ENCODE measurements at places on chromosomes 4 and X.

GRCh38 chr4:135098061-135098460, 896.5 kb upstream of the PABPC4L start:
- DNase-seq: no peak

- no peak for DNase-seq
Measured at GRCh38 chr4:106304632-106305031, 11.4 kb downstream of the TBCK start.

DNA sequence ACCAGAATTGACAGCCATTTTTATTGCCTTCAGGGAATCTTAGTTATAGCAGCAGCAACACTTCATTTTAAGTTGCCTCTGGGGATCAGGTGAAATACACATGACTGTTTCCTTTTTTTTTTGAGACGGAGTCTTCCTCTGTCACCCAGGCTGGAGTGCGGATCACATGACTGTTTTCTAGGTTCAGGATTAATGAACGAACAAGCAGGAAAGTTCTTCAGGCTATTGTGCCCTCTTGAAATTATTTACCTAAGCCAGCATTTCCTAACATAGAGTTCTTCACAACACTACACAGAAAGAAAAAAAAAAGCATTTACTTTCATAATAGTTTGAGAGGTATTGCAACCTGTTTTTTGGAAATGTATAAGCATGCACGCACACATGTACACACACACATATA, 2032.8 kb downstream of the PCDH7 start:
- no peak for DNase-seq

GRCh38 chr4:67696061-67696460, 4.9 kb downstream of the UBA6 start:
- no peak for DNase-seq

DNA sequence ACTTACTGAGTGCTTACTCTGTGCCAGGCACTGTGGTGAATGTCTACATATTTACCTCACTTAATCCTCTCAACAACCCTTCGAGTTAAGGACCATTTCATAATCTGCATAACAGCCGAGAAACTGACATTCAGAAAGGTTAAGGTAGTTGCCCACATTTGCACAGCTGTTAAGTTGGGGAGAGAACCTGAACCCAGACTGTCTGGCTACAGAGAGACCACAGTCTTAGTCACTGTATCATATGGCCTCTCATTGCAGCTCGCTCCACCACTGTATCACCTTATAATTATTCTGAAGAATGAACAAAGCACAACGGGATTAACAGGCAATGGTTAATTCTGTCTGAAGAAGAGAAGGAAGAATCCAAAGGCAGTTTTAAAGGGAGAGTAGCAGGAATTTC, 98.5 kb downstream of the ADGRA3 start:
- no peak for DNase-seq

GRCh38 chr4:133323670-133324069, 174.6 kb downstream of the PCDH10 start:
- DNase-seq: no peak

DNA sequence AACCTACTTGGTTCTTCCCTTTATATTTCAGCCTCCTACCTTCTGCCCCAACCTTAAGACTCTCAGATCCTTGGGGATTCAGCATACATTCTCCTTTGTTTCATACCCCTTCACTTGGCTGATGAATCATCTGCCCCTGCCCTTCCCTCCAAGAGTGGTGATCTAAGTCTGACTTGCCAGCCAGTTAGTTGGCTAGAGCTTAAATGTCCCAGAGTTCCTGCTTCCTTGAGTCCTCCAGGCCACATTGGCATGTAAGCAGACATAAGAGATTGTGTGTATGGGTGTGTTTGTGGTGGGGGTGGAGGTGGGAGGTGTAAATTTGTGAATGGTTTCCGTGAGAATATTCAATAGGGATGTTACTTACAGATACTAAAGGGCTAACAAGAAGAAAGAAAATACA, 3.7 kb upstream of the TEX13D start:
- DNase-seq: no peak

- no peak for DNase-seq
Measured at GRCh38 chr4:188132232-188132631, 7.0 kb upstream of the TRIML1 start.

- DNase-seq: no peak
Measured at GRCh38 chr4:69881173-69881773, 21.3 kb upstream of the SULT1E1 start.

DNA sequence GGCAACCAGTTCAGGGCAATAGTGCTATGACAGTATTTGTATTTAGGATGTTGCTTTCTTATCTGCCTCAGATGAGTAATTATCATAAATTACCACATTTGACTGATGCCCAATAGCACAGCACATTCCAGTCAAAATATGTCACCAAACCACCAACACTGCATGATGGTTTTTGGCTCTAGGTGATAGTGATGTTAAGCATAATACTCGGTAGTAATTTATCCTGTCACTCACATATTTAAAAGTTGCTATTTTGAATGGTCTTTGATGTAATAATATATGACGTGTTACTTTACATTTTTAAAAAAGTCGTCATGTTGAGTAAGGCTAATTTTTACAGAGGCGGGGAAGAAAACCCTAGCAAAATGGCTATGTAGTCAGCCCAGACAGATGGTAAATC, 42.5 kb downstream of the UNC5C start:
- no peak for DNase-seq

GRCh38 chr4:138910195-138910913, 105.2 kb upstream of the NOCT start:
- no peak for DNase-seq

GRCh38 chr4:156659570-156659969, 312.0 kb downstream of the PDGFC start:
- no peak for DNase-seq

- no peak for DNase-seq
Measured at GRCh38 chrX:148878371-148878770, 378.0 kb downstream of the AFF2 start.

- DNase-seq: no peak
Measured at GRCh38 chr4:166017804-166018203, 144.8 kb downstream of the TLL1 start.

DNA sequence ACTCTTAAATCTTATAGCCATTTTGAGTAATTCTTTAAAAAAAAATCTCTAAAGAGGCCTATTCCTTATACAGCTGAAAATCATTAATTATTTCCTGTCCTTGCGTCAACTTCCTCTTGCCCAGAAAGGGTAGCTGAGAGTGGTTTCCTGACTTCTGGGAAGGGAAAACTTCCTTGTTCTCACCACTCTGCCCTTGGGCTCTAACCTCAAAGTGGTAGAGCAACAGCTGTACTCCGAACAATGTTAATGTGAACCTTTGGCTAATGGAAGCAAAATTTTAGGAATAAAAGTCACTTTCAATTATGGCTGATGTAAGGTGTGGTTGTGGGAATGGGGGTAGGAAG, 15.3 kb downstream of the KLHL2 start:
- DNase-seq: no peak

- DNase-seq: no peak
Measured at GRCh38 chr4:168972596-168972995, 37.5 kb downstream of the CBR4 start.

GRCh38 chr4:57655342-57655741, 545.2 kb upstream of the IGFBP7 start:
- DNase-seq: no peak

- DNase-seq: no peak
Measured at GRCh38 chrX:9770319-9770718, 4.7 kb upstream of the GPR143 start.

GRCh38 chr4:25797136-25797535, 65.7 kb downstream of the SEL1L3 start:
- DNase-seq: no peak

GRCh38 chr4:71181332-71181731, 157.5 kb upstream of the SLC4A4 start:
- DNase-seq: no peak

DNA sequence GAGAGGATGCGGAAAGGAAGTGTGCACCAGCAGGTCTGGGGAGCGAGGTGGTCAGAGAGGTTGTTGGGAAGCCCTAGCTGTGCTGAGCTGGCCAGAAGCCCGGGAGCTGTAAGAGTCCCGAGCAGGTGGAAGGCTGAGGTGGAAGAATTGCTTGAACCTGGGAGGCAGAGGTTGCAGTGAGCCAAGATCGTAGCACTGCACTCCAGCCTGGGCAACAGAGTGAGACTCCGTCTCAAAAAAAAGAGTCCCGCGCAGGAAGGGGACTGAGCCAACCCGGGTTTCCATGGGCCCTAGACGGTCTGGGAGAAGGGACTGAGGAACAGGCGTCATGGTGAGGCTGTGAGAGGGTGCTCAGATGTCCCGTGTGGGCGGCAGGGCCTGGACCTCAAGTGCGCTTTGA, 12.7 kb upstream of the FGFR3 start:
- no peak for DNase-seq

- no peak for DNase-seq
Measured at GRCh38 chrX:20217271-20217670, 49.4 kb downstream of the RPS6KA3 start.

DNA sequence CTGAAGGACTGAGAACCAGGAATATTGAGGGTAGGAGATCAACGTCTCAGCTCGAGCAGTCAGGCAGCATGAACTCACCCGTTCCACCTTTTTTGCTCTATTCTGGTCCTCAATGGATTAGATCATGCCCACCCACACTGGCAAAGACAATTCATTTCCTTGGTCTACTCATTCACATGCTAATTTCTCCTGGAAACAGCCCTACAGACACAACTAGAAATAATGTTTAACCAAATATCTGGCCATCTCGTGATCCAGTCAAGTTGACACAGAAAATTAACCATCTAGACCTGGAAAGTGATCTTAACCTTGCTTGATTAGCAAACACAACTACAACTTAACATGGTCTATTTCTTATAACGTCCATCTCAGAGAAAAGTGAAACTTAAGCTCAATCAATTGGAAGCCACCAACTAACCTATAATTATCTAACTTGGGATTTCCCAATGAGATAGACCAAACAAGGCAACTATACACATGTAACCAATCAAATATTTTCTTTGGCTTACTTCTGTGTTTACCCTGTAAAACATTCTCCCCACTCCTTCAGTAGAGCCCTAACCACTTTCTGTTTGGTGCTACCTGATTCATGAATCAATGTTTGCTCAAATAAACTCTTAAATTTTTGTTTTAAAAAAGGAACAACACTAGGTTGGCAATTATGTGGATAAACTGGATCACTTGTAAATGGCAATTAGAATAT, 69.7 kb upstream of the MAMLD1 start:
- DNase-seq: peak; percentile 22

- DNase-seq: no peak
Measured at GRCh38 chr4:181845617-181846016, 397.6 kb upstream of the TENM3 start.
